ENCODE measurements at places on chromosomes 11 and 22.

GRCh38 chr11:120565466-120566155, 54.1 kb downstream of the GRIK4 start:
- DNase-seq, result no peak

DNA sequence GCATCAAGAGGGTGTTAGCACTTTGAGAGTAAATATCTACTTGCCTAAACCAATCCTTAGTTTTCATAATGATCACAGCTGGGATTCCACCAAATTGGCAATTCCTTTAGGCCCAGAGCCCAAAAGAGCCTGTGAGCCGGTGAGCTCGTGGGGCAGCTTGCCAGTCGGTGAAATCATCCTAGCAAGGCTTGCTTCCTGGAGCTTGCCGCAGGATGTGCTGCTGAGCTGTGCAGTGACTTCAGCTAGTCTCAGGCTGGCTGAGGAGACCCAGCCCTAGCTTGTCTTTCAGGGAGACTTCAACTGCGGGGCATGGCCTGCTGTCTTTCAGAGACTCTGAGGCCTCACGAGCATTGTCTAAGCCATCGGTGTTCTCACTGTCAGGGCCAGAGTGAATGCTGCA, 73.6 kb upstream of the SUSD2 start:
- peak; percentile 39 for DNase-seq

DNA sequence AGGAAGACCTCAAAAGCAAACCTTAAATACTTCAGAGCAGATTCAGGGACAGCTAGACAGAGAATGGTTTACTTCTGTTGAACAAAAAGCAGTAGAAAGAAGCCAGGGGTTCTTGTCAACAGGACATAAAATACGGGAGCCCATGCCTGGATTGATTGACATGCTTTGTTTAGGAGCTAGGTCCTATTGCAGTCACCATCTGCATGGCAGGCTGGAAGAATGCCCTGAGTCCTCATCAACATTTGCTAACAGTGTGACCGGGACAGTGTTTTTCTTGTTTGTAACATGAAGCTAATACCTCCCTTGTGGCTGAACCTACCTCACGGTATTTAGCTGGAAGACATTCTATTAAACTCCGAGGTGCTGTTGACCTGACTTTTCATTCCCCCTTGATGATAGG, 225.4 kb downstream of the NTM start:
- DNase-seq, result no peak

DNA sequence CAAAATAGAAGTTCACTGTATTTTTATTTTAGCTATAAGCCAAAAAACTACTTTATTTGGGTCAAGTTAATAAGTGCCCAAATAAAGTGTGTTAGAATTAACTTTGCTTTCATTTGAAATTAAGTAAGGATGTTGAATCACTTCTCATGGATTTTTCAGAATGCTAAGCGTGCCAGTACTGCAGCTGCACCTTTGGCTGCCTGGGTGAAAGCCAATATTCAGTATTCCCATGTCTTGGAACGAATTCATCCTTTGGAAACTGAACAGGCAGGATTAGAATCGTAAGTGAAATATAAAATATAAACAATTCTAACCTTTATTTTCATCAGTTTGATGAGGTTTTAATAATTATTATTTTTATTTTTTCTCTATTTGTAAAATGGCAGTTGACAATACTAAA, 113.6 kb downstream of the DYNC2H1 start:
- peak; percentile 13 for DNase-seq

DNA sequence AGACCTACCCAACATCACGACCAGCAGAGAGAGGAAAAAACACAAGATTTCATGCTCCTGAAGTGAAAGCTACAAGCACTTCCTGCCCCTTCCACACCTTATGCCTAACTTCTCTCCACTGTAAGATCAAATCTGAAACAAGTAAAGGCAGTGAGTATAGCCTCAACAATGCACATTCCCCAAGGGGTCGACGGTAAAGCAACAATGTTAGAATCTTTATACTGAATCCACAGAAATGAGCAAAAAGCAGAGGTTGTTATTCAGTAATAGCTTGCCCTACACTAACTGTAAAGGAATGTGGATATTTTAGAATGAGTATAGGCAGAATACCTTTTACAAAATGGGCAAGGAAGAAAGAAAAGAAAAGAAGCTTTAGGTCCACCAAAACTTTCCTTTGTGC, 15.6 kb downstream of the ARFGAP3 start:
- no peak for DNase-seq

GRCh38 chr11:89452780-89453179, 38.4 kb downstream of the NOX4 start:
- no peak for DNase-seq

DNA sequence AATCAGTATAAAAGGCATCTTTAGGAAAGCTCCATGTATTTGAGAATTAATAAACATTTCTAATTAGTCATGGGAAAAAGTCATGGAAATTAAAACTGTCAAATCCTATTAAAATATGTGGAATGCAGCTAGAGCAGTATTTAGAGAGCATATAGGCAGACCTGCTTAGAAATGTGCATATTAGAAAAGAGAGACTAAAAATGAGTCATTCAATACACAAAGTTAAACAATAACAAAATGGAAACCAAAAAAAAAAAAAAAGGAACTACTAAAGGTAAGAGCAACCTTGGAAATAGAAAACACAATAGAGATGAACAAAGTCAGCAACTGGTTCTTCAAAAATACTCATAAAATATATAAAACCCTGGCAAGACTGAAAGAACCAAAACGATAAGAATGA, 59.7 kb upstream of the RASSF10 start:
- DNase-seq, result no peak

GRCh38 chr22:27132400-27132799, 475.0 kb downstream of the MIAT start:
- no peak for DNase-seq

- DNase-seq, result no peak
These were observed 26.9 kb downstream of the RNF214 start for GRCh38 chr11:117259417-117259816.

DNA sequence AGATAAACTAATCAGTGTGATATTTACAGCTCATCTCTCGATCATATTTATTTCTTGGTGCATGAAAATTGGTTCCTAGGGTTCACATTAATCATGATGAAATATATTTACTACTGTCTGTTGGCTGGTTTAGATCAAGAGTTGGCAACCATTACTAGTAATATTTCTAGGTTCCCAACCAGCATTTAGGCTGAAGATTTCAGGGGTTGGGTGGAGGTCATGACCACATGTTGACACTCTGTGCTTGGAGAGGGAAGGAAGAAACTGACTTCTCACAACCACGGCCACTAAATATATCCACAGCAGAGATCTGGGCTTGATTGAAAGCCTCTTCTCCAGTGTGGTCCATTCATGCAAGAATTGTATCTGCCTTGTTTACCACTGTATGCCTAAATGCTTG, 87.9 kb downstream of the ALX4 start:
- DNase-seq, result no peak

GRCh38 chr22:31872209-31872608, 72.1 kb upstream of the YWHAH start:
- no peak for DNase-seq

- peak; percentile 63 for DNase-seq
These were observed 39.8 kb upstream of the CDON start for GRCh38 chr11:126102436-126102981.

- DNase-seq, result no peak
These were observed 45.6 kb downstream of the OR4D9 start for GRCh38 chr11:59556917-59557348.

GRCh38 chr22:20010307-20011122, 6.1 kb downstream of the ARVCF start:
- no peak for DNase-seq

- DNase-seq, result peak; percentile 76
These were observed 9.5 kb upstream of the EHD1 start for GRCh38 chr11:64887757-64888405.

Measured in body of pancreas (tissue), 4 donors.